Epithelial cell of proximal tubule (primary cell): ENCODE measurements at places on chromosomes 4 and X. TPM values are rescaled to one million over a fixed set of nuclear protein-coding genes. Genes with fewer than 3 reads are reported as not detected.

PDLIM3 gene
- total RNA-seq: 7.8 and 8.5 TPM in 2 replicates

SGMS2 gene
- 77.2 and 84.2 TPM in 2 replicates for total RNA-seq

DNA sequence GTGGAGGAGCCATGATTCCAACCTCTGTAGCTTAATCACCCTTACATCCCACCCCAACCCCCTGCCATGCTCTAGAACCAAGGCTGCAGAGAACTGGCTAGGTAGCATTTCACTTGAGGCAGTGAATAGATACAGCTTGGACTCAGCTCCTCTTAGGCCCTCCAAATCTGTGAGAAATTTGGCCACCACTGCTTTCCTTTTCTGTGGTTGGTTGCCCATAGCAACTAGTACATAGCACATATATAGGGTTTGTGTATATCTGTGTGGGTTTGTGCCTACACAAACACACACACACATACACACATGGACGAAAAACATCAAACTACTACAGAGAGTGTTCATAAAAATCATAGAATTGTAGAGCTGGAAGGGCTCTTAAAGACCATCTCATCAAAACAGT, 52.0 kb upstream of the CCDC160 start:
- no peak for DNase-seq

GRCh38 chr4:171118091-171118490, 695.1 kb upstream of the GALNTL6 start:
- DNase-seq: no peak
